ENCODE measurements at places on chromosomes 4 and X.

DNA sequence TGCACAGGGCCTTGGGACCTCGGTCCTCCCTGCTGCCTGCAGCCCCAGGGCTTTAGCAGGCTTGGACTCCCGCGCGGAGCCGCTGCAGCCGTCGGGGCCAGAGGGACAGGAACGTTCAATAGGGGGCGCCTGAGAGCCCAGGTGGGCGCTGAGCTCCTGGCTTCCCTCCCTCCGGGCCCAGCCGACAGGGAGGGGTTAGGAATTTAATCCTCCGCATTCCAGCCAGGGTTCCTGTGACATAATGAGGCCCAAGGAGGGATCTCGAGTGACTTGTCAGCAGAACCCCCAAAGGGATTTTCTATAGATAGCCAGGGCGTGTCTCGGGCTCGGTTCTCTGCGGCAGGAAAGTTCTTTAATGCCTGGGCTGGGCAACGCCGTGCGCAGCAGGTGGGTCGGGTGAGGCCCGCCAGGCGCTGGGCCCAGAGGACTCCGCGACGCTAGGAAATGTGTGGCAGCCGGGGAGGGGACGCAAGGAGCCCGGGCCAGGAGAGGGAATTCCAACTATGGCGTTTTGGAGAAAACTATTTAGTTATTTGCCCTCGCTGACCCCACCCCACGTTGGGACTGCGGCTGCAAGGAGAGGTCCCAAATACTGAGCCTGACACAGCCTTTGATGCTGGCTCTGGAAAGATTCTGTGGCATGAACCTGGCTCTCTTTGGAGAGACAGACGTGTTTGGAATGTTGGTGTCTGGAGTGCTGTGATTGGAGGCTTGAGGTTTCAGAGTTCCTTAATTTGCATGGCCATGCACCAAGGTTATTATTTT lies 285.2 kb upstream of the GATB start:
- no peak for DNase-seq

DNA sequence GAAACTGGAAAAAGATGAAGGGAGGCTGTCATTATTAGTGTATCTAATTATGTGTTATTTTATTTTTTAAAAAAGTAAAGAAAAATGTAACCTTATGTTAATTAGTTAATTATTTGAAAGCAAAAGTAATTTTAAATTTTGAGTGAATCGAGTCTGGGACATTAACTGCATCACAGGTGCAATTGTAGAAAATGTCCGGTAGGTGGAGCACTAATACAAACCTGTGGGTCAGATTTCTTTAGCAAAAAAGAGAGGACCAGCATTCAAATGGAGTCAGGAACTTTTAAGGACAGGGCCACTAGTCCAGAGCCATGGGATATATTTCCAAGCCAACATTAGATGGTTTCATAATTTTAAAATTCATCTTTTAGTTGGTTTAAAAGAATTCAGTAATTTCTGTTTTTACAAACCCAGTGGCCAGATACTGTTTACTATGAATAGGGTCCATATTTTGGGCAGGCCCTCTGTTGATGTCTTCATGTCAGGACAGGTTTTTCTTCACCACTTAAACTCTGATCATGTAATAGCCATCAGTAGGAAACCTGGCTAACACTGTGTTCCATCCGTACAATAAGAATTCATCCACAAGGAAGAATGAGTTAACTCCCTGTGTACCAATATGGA lies 27.2 kb downstream of the BST1 start:
- no peak for DNase-seq

- no peak for DNase-seq
These were observed 84.3 kb upstream of the TMEM150C start for GRCh38 chr4:82645936-82646565.

DNA sequence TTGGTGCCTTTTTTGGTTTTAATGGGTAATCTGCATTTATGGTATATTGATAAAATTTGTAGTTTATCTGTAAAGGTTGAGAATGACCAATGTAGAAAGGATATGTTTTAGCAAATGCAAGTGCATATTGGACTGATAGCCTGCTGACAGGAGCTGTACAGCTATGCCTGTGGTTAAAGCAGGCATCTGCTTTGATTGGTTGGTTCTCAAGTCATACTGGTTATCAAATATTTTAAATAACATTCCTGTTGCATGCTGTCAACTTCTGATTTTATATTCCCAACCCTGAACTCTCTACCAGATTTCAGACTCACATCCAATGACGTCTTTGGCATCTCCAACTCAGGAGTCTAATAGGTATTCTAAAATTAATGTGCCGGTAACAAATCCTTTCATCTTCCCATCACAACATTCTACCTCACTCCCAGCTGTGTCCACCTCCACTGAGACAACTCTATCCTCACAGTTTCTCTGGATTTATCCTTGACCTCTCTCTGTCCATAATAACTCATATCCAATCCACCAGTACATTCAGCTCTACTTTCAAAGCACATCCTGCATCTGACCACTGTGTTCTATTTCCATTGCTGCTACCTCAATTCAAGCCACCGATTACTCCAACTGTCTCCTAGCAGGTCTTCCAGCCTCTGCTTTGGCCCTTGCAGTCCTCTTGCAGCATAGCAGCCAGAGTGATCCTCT lies 125.7 kb downstream of the CAMK2D start:
- DNase-seq = no peak

GRCh38 chr4:1511441-1512041 lies 105.3 kb upstream of the NKX1-1 start:
- no peak for DNase-seq

DNA sequence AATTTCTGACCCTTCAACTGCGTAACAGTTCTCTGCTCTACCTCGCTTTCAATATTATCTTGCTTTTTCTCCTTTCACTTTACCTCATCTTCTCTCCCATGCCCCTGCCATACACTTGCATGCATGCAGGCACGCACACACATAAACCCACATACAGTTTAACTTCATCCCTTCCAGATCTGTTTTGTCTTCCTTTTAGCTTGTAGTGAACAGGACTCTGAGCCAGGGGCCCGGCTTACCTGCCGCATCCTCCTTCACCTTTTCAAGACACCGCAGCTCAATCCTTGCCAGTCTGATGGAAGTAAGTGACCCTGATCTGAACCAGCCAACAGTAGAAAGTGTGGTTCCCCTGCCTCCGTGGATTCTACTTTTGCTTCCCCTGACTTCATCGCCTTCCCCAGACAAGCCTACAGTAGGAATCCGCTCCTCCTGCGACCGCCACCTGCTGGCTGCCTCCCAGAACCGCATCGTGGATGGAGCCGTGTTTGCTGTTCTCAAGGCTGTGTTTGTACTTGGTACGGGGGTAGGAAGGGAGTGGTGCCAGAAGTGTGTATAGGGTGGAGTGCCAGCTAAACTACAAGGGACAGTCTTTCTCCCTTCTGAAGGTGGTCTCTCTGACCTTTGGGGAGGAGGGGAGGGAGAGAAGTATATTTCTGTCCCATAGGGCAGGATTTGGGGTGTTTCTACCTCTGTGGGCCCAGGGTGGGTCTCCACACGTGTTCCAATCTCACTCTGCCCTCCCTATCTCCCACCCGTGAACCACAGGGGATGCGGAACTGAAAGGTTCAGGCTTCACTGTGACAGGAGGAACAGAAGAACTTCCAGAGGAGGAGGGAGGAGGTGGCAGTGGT lies 10.7 kb downstream of the MED12 start:
- no peak for DNase-seq

GRCh38 chr4:106366026-106366425 lies 2.6 kb downstream of the GIMD1 start:
- DNase-seq = no peak

DNA sequence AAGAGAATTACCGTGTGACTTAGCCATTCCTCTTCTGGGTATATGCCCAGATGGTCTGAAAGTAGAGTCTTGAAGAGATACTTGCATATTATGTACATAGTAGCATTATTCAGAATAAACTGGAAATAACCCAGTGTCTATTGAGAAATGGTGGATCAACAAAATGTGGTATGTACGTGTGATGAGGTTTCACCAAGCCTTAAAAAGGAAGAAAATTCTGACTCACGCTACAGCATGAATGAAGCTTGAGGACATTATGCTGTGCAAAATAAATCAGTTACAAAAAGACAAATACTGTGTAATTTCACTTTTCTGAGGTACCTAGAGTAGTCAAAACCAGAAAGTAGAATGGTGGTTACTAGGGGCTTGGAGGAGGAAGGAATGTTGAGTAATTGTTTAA lies 37.3 kb downstream of the GBA3 start:
- DNase-seq = no peak

DNA sequence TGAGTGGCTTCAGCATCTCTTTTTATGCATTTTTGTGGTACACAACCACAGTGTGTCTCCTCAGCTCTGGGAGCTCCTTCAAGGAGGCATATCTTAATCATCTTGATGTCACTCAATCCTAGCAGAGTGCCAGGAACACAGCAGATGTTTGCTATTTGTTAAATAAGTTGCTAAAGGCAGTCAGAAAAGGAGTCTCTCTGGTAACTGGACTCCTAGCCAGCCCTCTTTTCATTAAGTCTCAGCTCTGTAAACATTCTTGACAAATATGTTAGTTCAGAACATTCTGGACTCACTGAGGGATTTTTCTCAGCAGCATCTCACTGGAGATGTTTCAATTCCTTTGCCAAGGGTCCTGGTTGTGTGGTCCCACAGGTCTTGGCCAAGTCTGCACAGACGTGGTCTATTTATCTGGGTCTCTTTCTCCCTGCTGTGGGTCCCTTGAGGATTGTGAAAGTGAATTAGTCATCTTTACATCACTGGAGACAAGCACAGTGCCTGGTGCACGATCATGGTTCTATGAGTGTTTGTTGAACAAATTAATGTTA lies 20.3 kb upstream of the FAM9C start:
- no peak for DNase-seq

DNA sequence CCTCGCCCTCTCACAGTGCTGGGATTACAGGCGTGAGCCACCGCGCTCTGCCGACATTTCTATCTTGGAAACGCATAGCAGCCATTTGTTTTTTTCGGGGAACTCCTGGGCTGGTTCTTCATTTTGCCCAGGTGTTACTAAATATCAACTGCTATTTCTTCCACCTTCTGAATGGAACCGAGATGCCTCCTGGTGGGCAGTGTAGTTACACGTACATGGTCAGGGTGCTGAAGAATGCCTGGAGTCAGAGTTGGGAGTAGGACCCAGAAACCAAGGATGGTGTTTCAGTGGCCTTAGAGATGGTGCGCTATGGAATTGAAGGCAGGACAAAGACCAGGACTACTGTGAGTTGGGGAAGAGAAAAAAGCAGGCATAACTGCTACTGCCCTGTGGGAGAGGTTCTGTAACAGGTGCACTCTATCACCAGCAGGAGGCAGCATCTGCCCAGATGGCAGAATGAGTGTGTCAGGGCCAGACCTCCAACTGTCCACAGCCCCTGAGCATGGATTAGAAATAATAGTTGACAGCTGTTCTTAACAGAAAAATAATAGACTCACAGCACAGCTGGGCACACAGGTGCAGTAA lies 81.7 kb downstream of the ZC4H2 start:
- DNase-seq = no peak

DNA sequence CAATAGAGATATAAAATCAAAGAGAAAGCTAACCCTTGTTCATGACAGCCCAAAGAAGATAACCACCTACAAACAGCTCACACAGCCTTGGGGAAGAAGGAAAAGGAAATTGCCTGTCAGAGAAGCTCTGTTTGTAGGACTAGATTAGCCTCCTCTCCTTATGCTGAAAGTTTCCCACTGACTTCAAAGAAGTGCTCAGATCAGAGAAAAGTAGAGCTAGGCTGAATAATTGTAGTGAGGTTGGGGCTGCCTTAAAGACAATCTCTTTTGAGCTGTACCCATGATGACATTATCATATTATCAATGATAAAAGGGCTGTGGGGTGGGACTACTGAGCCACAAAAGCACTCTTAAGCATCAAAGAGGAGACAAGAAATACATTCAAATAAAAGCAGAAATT lies 223.0 kb upstream of the GALNT7 start:
- no peak for DNase-seq

DNA sequence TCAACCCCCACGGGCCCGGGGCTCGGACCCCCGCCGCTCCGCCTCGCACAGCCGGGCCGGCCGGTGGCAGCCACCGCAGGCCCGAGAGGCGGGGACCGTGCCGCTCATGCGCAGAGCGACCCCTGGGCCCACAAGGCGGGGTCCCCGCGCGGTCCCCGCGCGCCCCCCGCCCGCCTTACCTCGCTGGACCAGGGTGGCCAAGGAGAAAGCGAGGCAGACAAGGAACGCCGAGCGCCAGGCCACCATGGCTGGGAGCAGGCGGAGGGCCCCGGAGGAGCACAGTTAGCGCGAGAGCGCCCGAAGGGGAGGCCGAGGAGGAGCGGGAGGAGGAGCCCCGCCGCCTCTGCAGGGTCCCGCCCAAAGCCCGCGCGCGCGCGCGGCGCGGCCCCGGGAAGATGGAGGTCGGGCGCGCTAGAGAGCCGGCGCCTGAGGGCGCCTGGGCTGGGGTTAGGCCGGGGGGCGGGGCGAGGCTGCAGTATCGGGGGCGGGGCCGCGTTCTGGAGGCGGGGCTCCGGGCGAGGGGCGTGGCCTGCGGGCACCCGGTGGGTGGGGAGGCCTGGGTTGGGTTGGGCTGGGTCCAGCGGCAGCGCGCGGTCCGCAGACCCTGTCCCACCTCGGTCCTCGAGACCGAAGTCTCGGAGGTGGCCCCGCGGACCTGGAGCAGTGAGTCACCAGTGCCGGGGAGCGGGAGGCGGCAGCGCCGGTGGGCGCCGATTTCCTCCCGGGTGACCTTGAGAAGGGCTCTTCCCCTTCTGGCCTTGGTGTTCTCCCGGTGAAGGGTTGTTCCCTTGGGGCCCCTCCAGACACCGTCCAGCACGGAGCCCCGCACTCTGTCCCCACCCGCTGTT lies at the start of gene CD99L2:
TSS of gene CD99L2 (minus strand) at position 326 of the 848 bp plus-strand sequence. CDS start at position 246, 80 bp downstream.
- DNase-seq = peak; percentile 10

DNA sequence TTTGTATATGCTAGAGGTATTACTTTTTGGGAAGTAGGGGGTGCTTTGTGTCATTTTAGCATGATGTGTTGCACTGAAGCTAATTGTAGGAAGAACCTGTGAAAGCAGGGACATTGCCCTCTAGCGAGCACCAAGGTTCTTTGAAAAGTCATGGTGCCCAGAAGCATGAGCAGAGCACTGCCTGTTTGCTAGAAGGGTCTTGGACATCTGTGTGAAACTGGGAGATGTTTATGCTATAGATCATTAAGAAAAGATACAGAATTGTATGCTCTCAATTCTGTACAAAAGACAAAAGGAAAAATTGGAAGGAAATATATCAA lies 14.7 kb downstream of the GRPR start:
- no peak for DNase-seq

- no peak for DNase-seq
These were observed 333.9 kb downstream of the SH2D1A start for GRCh38 chrX:124680287-124680686.

DNA sequence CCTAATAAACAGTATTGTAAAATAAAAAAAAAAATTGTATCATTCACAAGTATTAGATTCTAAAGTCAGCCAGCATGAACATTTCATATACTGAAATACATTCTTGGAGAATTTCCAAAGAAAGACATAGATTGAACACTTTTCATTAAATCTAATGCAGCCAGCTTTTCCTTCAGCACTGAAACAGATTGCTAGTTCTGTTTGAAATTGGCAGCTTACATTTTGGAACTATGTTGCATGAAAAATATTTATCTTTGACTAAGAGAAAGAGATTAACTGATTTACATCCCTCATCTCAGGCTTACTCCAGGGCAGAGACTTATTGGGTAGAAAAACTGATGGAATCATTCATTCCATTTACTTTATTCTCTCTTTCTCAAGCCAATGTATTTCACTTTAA lies 272.7 kb downstream of the PDHA2 start:
- DNase-seq = no peak

GRCh38 chr4:25346913-25347312 lies 30.1 kb upstream of the ANAPC4 start:
- no peak for DNase-seq

- DNase-seq = no peak
These were observed 7.1 kb upstream of the RGS12 start for GRCh38 chr4:3285558-3286334.

GRCh38 chr4:71713611-71714203 lies 70.2 kb downstream of the GC start:
- no peak for DNase-seq

All from cortex of kidney (tissue), 1 donor.